ENCODE measurements at places on chromosomes 1 and 21.

DNA sequence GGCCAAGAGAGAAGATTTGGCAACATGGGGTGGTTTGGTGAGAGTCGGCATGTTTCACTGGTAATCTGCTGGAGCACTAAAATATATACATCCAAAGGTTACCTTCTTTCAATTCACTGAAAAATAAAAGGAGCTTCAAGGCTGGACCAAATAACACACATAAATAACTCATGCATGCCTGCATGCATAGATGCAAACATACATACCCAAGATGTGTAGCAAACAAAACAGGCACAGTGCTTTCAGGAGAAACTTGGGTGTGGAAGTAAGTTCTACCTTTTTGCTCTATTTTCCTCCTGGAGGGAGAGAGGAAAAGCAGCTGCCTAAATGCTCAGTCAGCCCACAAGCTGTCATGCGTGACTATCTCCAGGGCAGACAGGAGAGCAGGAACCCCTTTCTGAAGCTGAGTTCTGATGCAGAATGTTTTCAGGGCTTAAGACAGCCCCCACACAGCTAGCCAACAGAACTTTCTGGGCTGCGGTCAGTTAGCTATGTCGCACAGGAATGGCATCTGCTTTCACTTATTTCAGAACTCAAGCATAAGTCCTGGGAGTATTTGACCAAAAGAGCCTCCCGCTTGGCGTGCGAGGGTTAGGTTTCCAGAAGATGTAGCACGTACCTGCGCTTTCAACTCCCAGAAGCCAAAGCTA is 166.2 kb downstream of the TOMM20 start:
- DNase-seq, result no peak
- H3K4me3 ChIP-seq, result peak overlapping the region; percentile 24
- no peaks in the 10 kb centered on the region for H3K36me3 ChIP-seq
- H3K27me3 ChIP-seq, result no peaks in the 10 kb centered on the region
- peaks cover 57% of the 10 kb centered on the region for H3K4me1 ChIP-seq

- peaks cover 31% of the 10 kb centered on the region for H3K36me3 ChIP-seq
- no peak for DNase-seq
- no peak overlapping the region for H3K4me3 ChIP-seq
Measured at GRCh38 chr1:214319938-214320337, 39.0 kb downstream of the SMYD2 start.

GRCh38 chr1:34268311-34268954 is 91.7 kb downstream of the C1orf94 start:
- H3K27ac ChIP-seq, result no peak overlapping the region
- no peak for DNase-seq
- no peaks in the 10 kb centered on the region for H3K36me3 ChIP-seq
- H3K4me3 ChIP-seq, result no peak overlapping the region
- H3K27me3 ChIP-seq, result no peaks in the 10 kb centered on the region

- H3K27ac ChIP-seq, result no peak overlapping the region
- DNase-seq, result no peak
- peaks cover 7% of the 10 kb centered on the region for H3K4me1 ChIP-seq
- no peaks in the 10 kb centered on the region for H3K36me3 ChIP-seq
- no peak overlapping the region for H3K4me3 ChIP-seq
Measured at GRCh38 chr1:204680461-204680860, 5.1 kb downstream of the LRRN2 start.

DNA sequence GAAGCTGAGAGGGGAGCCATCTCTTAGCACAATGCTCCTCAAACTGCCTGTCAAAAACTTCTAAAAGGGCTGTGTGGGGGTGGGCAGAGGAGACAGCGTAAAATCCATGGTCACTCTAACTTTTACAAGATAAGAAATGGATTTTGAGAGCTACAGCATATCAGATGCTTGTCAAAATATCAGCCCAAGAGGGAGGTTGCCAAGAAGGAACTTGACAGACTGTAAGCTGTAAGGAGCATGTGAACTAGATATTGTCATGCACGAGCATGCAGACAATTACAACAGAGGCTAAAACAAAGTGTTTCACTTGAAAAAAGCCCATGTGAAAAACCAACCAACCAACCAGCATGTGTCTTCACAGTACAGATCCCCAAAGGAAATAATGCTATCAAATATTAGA is 107.3 kb upstream of the B3GALT2 start:
- no peaks in the 10 kb centered on the region for H3K4me1 ChIP-seq
- no peak overlapping the region for H3K27ac ChIP-seq
- no peaks in the 10 kb centered on the region for H3K27me3 ChIP-seq
- H3K4me3 ChIP-seq, result no peak overlapping the region
- no peaks in the 10 kb centered on the region for H3K36me3 ChIP-seq

GRCh38 chr1:205569411-205570172 is 62.2 kb downstream of the ELK4 start:
- no peaks in the 10 kb centered on the region for H3K36me3 ChIP-seq
- H3K27me3 ChIP-seq, result peaks cover 13% of the 10 kb centered on the region
- H3K4me3 ChIP-seq, result no peak overlapping the region
- H3K4me1 ChIP-seq, result no peaks in the 10 kb centered on the region

DNA sequence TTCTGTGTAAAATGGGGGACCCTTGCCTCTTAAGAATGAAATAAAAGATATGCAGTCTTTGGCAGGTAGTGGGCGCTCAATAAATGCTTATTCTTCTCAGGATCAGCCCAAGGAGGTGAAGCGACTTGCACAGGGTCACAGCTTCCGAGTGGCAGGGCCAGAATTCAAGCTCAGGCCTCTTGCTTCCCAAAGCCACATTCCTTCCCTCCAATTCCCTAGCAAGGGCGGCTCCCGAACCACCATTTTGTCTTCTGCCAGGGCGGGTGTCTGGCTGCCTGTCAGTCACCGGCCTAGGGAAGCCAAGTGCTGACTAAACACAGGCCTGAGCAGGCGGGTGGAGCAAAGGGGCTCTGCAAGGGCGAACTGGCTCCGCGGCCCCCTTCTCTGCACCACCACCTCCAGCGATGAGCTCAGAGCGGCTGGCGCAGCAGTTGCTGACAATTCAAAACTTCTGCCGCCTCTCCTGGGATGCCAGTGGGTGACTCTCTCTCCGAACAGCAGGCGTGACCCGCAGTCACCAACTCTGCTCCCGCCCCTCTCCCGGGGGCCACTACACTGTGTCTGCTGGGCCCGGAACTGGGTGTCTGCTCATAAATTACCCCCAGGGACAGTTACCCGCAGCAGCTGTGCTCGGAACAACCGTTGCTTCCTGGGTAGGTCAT is 10.8 kb downstream of the GPR3 start:
- H3K27me3 ChIP-seq, result no peaks in the 10 kb centered on the region
- DNase-seq, result no peak
- peaks cover 20% of the 10 kb centered on the region for H3K36me3 ChIP-seq
- no peak overlapping the region for H3K4me3 ChIP-seq

DNA sequence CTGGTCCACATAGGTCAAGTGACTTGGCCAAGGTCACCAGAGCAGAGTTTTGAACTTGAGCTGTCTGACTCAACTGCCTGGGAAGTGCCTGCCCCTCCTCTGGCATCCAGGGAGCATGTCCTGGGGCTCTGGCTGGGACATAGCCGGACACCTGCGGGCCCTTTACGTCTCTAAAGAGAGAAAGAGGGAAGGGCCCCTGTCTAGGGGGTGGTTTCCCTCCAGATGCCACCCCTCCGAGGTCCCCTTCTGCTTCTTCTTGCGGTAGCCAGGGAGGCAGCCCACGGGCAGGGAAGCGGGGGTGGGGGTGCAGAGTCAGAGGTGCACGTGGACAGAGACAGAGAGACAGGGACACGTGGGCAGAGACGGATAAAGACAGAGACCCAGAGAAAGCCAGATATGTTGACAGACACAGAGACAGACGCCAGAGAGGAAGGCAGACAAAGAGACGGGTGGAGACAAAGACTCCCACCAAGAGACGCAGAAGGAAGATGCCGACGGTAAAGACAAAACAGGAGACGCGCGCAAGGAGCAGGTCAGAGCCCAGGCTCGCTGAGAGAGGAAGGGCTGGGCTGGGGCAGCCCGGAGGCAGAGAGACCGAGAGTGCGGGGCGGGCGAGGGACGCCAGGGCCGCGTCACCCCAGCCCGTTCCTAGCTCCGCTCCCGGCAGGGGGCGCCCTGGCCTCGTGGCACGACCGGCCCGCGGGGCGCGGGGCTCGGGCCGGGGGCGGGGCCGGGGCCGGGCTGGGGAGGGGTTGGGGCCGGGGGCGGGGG is 458 bp upstream of the ALPL start:
- DNase-seq, result peak; percentile 27
- H3K4me3 ChIP-seq, result no peak overlapping the region
- H3K27ac ChIP-seq, result no peak overlapping the region
- peaks cover 26% of the 10 kb centered on the region for H3K27me3 ChIP-seq

DNA sequence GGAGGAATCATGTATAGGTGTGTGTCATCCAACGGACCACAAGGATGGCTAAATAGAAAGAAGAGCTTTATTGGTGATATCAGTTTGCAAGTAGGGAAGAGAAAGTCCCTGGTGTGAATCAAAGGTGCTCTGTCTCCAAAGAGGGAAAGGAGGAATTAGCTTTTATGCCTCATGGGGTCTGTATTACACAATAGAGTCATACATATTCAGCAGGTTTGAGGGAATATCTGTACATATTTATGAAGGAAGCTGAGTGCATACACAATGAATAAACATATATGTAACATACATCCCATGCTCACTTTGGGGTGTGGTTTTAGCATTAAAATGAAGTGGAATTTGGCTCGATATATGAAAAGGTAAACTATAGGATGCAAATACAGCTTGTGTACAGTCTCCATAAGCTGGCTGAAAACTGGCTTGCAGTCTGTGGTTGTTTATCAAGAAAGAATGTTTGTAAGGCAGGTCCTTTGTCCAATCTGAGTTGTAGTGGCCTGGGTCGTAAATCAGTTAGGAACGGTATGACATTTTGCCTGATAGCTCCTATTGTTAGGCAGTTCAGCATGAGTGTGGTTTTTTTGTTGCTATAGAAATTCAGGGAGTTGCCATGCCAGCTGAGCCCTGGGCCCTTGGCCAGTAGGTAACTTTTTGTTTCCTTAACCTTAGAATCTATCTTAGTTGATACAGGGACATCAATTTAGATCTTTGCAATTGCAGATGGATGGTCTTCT is 198.0 kb upstream of the ZP4 start:
- no peak for DNase-seq
- no peaks in the 10 kb centered on the region for H3K36me3 ChIP-seq
- no peak overlapping the region for H3K4me3 ChIP-seq
- H3K4me1 ChIP-seq, result no peaks in the 10 kb centered on the region
- no peaks in the 10 kb centered on the region for H3K27me3 ChIP-seq

DNA sequence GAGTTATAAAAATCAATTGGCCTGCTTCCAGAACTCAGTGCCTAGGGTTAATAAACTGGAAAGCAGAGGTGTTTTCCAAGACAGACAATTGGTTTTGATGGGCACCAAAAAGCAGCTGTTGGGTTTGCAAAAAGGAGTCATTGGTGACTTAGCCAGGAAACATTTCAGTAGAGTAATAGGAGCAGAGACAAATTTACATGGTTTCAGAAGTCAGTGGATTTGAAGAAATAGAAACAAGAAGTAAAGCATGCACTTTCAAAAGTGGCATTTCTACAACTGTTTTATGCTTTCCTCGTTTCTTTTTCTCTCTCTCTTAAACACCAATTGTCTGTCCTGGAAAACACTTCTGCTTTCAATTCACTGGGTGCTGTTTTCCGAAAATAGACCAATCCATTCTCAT is 87.8 kb downstream of the GLUL start:
- no peak for DNase-seq
- no peaks in the 10 kb centered on the region for H3K36me3 ChIP-seq
- H3K27me3 ChIP-seq, result no peaks in the 10 kb centered on the region
- no peaks in the 10 kb centered on the region for H3K4me1 ChIP-seq
- H3K4me3 ChIP-seq, result no peak overlapping the region

- no peak for DNase-seq
- H3K27me3 ChIP-seq, result no peaks in the 10 kb centered on the region
- no peaks in the 10 kb centered on the region for H3K4me1 ChIP-seq
Measured at GRCh38 chr21:33559813-33560212, 17.0 kb downstream of the SON start.

- H3K27me3 ChIP-seq, result no peaks in the 10 kb centered on the region
- H3K36me3 ChIP-seq, result no peaks in the 10 kb centered on the region
- no peak overlapping the region for H3K4me3 ChIP-seq
- H3K4me1 ChIP-seq, result peaks cover 7% of the 10 kb centered on the region
Measured at GRCh38 chr1:41878911-41879310, 39.8 kb downstream of the HIVEP3 start.

- peaks cover 3% of the 10 kb centered on the region for H3K4me1 ChIP-seq
- H3K36me3 ChIP-seq, result no peaks in the 10 kb centered on the region
- no peak overlapping the region for H3K4me3 ChIP-seq
- no peak for DNase-seq
Measured at GRCh38 chr1:244076740-244077139, 25.7 kb downstream of the ZBTB18 start.

- H3K4me1 ChIP-seq, result no peaks in the 10 kb centered on the region
- no peak for DNase-seq
- no peak overlapping the region for H3K27ac ChIP-seq
Measured at GRCh38 chr1:54163051-54163450, 10.3 kb upstream of the CDCP2 start.

DNA sequence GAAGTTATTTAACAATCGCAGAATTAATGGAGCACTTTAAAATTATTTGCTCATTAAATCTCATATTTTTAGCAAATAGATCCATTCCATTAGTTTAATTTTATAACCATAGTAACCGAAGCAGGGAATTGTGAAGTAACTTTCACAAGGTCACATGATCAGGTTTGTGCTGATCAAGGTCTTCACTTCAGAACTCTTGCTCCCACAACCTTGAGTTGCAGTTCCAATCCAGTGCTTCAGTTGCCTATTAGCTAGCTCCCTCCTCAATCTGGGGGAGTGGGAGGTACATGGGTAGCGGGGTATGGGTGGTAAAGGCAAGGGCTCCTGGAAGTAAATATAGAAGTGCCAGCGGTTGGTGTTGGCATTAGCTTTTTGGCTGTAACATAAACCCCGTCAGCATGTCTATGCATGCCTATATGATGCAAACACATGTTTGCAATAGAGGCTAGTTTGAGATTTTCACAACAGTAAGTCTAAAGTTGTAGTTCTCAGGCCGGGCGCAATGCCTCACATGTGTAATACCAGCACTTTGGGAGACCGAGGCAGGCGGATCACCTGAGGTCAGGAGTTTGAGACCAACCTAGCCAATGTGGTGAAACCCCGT is 5.8 kb downstream of the ATP5IF1 start:
- DNase-seq, result no peak
- H3K4me1 ChIP-seq, result peaks cover 38% of the 10 kb centered on the region

DNA sequence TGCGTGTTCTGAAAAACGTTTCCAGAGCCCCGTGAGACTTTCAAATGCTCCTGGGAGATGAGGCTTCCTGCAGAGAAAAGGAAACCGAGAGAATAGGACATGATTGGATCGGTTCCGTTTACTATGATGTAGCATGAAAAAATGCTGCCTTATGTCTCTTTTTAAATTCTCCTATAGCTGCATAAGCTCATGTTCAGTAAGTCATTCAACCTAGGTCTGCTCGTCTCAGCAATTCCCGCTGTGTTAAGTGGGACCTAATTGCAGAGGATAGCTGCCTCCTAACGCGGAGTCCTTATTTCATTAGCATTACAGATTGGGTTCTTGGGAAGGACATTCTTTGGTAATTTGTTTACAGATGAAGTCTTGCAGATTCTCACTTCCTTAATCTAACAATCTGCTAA is 165.3 kb downstream of the GALNT2 start:
- no peak for DNase-seq
- no peaks in the 10 kb centered on the region for H3K4me1 ChIP-seq
- no peaks in the 10 kb centered on the region for H3K27me3 ChIP-seq
- no peak overlapping the region for H3K27ac ChIP-seq
- H3K4me3 ChIP-seq, result no peak overlapping the region
